ENCODE measurements at places on chromosomes 4 and X.
A peak's percentile ranks its signal among the peaks of the same experiment; 100 is the strongest.

GRCh38 chrX:74338852-74339251, 34.9 kb downstream of the ZCCHC13 start:
- no peak for DNase-seq

GRCh38 chr4:56844802-56845580, 23.5 kb upstream of the SPINK2 start:
- DNase-seq, result no peak

DNA sequence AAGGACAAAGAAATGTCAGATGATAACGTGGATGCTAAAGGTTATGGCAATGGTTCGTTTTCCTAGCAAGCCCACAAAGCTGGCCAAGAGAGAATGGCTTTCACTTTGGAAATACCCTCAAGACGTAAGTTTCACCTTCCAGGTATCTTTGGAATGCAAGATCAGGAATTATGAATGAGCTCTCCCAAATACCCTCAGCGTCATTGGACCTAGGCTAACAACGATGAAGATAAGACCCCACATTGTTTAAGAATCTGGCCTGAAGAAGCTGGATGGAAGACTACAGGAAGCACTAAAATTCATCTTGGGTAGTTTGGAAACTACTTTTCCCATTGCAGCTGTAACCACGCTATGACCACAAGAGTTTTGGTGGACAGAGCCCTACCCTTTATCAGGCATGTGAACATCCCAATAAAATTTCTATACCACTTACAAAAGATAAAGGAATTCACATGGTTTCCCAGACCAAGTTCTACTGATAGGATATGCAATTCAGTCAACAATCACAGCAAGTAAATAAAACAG, 111.9 kb downstream of the KDR start:
- DNase-seq, result no peak

- no peak for DNase-seq
These were observed 36.1 kb downstream of the GSPT2 start for GRCh38 chrX:51779306-51779705.

DNA sequence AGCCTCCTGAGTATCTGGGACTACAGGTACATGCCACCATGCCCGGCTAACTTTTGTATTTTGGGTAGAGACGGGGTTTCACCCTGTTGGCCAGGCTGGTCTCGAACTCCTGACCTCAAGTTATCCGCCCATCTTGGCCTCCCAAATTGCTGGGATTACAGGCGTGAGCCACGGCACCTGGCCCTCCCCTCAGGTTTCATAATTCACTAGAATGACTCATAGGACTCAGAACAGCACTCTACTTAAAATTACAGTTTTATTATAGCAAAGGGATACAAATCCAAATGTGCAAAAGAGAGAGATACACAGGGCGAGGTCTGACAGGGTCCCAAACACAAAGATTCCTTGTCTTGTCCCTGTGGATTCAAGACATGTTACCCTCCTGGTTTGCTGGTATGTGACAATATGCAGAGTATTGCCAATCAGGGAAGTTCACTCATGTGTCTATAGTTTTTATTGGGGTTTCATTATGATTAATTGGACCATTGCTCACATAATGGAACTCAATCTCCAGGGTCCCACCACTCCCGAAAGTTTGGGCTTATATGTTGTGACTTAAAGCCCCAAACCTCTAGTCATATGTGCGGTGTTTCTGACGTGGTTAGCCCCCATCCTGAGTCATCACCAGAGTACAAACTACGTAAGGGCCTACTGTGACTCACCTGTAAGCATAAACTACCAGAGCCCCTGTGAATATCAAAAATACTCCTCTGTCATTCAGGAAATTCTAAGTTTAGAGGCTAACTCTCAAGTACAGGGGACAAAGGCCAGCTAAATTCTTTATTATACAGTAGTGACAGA, 5.2 kb downstream of the YIPF6 start:
- DNase-seq, result peak; percentile 51

DNA sequence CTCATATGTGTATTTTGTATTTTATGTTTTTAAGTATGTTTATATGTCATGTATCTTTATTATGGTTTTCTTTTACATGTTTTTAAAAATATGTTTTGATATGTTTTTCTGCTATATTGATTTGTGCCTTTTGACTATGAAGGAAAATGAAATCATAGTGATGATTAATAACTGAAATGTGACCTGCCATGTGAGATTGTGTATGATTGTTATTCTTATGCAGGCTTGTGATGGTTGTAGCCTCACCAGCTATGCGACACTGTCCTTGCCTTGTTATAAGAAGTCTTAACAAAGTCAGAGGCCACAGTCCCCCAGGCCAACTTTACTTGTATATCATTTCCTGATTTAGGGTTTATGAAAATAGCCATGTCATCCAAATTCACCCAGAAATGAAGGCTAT, 83.2 kb downstream of the TMEM131L start:
- no peak for DNase-seq

- DNase-seq, result no peak
These were observed 297.0 kb upstream of the DCAF8L1 start for GRCh38 chrX:28278251-28278650.

GRCh38 chr4:96186593-96186992, 346.7 kb downstream of the PDHA2 start:
- no peak for DNase-seq

DNA sequence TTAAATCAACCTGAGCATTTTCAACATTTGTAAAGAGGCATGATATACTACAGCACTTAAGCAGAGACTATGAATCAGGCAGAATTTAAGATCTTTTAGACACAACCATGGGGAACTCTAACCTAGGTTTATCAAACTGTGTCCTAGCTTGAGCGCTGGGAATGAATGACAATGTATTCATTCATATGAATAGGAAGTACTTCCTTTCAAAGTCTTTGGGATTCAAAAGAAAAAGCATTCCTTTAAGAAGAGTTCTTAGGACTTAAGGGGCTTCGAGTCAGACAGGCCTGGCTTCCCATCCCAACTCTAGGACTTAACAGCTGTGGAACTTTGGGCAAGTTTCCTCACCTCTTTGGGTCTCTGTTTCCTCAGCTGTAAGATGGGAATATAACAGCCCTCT, 104.6 kb downstream of the ANAPC4 start:
- no peak for DNase-seq

DNA sequence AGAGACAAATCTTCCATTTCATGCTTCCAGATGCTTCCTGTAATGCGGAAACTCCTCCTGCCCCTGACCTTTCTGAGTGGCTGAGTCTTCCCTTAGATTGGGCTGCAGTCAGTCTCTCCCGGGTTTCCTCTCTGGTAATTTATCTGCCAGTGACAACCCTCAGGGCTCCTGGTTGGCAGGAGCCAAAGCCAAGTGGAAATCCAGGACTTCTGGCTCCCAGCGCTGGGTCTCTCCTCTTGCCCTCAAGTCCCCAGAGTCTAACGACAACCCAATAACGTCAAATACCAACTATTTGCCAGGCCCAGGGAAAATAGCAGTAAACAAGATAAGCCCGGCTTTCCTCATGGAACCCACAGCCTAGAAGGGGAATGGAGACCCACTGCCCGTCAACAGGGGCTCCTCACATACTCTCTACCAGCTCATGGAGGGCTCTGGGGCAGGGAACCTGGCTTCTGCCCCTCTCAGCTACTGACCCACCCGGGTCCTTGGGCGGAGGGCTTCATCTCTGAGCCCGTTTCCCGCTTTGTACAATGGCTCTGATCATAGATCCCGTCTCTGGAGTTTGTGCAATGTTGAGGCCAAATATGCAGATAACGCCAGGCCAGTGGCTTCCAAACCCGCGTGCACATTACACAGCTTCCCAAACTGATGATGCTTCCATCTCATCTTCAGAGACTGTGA, 1.1 kb upstream of the TBC1D14 start:
- DNase-seq, result no peak

DNA sequence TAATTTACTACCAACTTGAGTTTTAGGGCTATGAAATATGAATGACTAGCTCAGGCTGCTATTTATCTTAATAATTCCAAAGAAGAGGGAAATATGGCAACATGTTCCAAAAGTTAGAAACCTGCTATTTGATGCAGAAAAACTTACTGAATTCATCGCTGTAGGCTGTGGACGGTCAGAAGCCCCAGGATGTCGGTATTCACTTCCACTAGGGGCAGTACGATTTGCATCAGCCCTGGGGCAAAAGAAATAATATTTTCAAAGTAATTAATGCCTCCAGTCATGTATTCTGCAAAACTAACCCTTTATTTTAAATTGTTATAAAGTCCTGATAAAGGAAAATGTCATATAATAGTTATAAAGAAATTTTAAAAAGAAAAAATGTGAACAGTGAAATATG, 4.5 kb downstream of the PLRG1 start:
- no peak for DNase-seq

DNA sequence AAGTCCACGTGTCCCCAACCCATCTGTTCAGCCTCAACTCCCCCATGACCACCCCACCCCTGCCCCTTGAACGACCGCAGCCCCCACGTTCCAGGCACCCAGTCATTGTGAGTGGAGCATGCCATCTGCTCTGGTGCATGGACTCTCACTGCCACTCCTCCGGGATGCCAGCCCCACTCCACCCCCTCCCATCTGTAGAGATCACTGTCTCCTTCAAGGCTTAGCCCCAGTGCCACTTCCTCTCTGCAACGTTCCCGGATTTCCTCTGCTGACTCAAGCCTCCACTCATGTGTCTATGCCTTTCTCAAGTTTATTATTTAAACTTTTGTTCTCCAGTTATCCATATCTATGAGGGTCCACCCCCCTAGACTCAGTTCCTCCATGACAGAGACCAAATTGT, 54.0 kb downstream of the MAML3 start:
- DNase-seq, result no peak

Data from activated naive CD4-positive, alpha-beta T cell treated with anti-CD3 and anti-CD28 coated beads, Interleukin-2, amount 50 U/mL, for 16 hours (primary cell).